Stimulated activated CD4-positive, alpha-beta T cell treated with anti-CD3 and anti-CD28 coated beads, Interleukin-15, amount 100 ng/mL, for 24 hours (primary cell): ENCODE measurements at places on chromosomes 3 and 15.

GRCh38 chr15:67468416-67468815 lies 52.5 kb upstream of the C15orf61 start:
- no peak for DNase-seq

DNA sequence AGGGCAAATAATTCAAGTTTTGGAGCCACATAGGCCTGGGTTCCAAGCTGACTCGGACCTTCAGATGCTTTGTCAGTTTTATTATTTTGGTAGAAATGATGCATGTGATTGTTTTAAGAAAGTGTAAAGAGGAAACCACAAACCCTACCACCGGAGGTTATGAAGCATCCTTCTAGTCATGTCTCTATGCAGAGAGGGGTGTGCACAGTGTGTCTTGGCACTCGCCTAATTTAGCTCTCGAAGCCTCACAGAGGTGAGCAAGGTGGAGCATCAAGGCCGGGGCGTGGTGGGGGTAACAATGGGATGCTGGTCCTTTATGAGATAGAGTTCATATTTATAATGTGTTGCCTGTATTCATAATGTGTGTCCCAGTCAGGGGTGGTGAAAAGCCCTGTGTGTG lies 63.7 kb upstream of the SMAD6 start:
- no peak for DNase-seq

DNA sequence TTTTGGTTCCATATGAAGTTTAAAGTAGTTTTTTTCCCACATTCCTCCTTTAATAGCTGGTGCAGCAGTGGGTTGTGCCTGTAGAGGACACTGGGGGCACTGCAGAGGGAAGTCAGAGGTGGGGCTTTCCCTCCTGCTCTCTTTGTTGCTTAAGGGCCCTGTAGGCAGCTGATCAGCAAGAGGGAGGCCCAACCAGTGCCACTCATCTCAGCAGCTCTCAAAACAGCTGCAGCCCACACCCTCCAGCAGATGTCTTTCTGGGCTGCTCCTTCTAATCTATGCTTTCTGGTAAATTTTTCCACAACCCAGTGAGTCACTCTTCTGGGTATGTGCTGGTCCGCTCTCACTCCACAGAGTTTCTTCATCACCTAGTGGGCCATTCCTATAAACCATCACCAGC lies 263.8 kb downstream of the FEZF2 start:
- DNase-seq, result peak; percentile 4

DNA sequence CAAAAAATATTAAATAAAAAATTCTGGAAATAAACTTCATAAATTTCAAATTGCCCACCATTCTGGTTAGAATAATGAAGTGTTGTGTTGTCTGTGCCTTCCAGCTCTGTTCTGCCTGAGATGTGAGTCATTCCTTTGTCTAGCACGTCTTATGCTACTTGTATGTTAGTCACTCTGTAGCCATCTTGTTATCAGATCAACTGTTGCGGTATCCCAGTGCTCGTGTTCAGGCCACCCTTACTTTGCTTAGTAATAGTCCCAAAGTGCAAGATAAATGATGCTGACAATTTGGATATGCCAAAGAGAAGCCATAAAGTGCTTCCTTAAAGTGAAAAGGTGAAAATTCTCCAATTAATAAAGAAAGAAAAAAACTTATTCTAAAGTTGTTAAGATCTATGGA lies 527.5 kb downstream of the NAALADL2 start:
- DNase-seq, result no peak

DNA sequence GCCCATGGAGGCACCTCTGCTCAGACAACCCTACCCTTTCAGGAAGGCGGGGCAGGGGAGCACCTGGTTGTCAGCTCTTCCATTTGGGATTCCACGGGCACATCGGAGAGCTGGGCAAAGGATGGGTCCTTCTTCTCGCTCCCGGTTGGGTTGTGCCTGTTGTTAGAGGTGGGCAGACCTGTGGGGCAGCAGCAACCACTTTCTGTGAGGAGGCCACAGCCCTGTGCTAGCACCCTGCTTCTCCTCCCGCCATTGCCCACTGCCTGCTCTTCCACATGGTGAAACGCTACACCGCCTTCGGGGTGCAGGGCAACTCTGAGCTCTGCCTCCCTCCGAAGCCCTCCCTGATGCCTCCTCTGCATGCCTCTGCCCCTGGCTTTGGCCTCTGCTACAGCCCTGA lies 7.0 kb upstream of the HHATL start:
- no peak for DNase-seq

DNA sequence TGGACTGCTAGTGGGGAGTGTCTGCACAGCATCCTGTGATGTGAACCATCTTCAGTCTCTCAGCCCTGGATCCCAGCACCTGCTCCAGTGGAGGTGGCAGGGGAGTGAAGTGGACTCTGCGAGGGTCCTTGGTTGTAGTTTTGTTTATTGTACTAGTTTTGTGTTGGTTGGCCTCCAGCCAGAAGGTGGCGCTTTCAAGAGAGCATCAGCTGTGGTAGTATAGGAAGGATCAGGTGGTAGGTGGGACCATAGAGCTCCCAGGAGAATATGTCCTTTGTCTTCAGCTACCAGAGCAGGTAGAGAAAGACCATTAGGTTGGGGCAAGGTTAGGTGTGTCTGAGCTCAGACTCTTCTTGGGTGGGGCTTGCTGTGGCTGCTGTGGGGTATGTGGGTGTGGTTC lies 20.9 kb downstream of the NEK11 start:
- no peak for DNase-seq

DNA sequence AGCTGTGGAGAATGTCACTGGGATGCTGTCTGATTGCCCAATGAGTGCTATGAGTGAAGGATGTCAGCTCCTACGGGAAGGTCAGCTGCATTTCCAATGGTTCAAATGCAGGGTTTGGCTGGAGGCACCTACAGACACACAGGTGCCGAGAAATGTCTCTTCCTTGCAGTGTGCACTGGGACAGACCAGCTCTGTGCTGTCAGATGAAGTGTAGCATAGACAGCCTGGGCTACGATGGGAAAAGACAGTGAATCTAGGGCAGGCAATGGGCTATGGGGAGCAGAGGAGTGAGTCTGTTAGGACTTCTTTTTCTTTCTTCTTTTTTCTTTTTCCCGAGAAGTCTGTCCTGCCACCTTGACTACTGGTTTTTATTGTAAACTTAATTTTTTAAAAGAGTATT lies 223.1 kb upstream of the EOMES start:
- no peak for DNase-seq

DNA sequence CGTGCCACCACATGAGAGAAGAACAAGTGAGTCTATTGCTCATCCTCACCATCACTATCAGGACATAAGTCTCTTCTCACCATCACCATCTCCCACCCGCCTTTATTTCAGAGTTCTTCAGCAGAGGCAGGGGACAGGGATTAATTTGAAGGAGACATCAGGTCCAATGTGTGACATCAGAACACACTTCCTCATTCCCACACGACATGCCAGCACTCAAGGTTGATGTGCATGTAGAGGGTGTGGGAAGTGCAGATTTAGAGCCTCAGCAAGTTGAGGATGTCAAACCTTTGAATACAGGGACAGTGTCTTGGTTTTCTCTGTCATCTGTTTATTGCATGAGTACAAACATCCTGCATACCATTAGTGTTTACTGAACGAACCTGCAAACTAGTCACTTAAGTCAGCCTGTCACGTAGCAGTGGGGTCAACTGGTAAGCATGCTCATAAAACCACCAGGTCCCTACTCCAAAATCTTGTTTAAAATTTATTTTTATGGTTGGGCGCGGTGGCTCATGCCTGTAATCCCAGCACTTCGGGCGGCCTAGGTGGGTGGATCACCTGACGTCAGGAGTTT lies 104.4 kb downstream of the MYLK start:
- DNase-seq, result no peak

- no peak for DNase-seq
Observed at GRCh38 chr15:38647683-38648082, 83.1 kb upstream of the RASGRP1 start.

GRCh38 chr3:130851277-130851676 lies 42.6 kb upstream of the ATP2C1 start:
- no peak for DNase-seq

DNA sequence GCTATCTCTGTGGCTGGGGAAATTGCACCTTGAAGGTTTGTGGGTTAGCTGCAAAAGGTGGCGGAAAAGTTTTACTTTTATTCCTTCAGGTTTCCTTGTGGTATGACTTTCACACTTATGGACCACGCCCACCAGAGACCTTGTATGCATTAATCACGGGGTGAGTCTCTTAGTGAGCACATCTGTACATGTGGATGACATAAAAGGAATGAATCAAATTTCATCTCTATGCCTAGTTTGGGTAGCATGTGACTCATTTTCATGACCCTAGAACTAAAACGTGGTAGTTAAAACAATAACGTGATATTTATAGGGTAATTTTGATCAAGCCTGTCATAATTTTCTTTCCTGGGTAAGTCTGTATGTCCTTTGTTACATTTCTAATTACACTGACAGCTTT lies 141.7 kb downstream of the PDCD6IP start:
- DNase-seq, result peak; percentile 21

DNA sequence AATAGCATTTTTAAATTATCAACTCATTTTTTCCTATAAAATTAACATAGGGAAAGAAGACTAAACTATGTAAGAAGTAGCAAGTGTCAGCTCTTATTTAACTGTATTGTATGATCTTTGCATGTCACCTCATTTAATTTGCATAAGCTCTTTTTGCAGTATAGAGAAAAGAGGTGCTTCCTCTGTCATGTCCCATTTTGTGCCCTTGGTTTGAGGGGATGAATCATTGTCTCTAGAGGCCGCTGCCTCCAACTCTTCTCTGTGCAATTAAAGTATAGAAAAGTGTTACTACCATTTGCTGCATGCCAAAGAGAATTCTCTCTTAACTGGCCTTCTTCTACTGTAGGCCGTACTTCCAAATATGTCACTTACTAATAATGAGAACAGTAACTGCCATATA lies 93.4 kb downstream of the LRRC28 start:
- no peak for DNase-seq

DNA sequence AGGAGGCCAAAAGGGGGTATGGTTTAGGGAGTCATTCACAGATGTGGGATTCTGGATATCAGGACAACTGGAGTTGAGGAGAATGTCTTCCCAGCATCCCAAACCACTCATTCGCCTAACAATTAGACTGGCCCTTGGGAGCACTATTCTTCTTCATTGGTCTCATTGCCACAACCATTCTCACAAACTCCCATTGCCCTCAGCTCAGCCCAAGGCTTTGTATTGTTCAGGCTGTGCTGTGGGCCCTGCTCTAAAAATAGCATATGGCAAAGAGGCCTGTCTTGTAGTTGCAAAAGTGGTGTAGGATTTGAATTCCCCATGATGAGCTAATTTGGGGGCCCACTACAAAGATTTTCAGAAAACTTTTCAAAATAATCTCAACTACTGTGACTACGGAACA lies 6.3 kb upstream of the ADAMTS9 start:
- no peak for DNase-seq

DNA sequence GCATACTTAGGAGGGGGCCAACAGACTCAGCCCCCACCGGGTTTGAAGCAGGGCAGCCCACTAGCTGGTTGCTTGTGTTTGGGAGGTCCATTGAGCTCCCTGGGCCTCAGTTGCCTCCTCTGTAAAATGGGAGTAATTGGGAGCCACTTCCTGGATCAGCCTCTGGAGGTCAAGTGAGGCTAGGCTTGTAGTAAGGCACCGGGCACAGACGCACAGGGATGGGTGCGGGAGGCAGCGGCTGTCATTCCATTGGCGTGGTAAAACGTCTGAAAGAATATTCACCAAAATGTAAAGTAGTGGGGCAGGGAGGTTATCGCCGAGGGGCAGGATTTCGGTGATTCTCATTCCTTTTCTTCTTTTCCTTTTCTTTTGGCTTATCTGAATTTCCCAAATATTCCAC lies 64.6 kb downstream of the TLE3 start:
- no peak for DNase-seq

GRCh38 chr3:64353226-64353625 lies 128.0 kb upstream of the PRICKLE2 start:
- DNase-seq, result no peak

- DNase-seq, result no peak
Observed at GRCh38 chr15:81043935-81044575, 43.3 kb downstream of the TLNRD1 start.

DNA sequence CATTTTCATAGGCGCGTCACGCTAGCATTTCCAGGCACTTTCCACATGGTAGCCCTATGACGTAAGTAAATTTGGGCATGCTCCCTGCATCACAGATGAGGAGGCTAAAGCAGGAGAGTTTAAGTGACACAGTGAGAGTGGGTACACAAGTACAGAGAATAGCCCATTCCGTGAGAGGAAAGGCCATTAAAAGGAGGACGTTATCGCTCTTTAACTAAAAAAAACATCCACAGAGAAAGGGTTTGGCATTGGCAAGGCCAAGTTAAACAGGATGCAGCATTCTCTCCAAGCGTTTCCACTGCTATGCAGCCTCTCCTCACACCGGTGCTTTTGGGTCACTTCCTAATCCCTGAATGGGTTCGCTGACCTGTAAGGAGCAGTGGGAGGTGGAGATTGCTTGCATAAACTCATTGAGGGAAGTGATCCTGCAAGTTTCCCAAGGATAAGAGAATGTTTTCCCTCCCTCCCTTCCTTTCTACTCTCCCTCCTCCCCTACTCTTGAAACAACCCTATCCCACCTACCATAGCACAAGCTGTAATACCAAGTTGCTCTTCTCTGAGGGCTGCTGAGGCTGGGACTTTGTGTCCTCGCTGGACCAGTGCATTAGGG lies 147.7 kb downstream of the VGLL4 start:
- DNase-seq, result no peak

GRCh38 chr3:149247929-149248691 lies 26.5 kb upstream of the CP start:
- DNase-seq, result peak; percentile 63

- peak; percentile 21 for DNase-seq
Observed at GRCh38 chr3:100993309-100993708, at the start of gene ABI3BP. Gene ABI3BP (minus strand): TSS chr3:100993421. CDS start chr3:100993384, 37 bp downstream.

DNA sequence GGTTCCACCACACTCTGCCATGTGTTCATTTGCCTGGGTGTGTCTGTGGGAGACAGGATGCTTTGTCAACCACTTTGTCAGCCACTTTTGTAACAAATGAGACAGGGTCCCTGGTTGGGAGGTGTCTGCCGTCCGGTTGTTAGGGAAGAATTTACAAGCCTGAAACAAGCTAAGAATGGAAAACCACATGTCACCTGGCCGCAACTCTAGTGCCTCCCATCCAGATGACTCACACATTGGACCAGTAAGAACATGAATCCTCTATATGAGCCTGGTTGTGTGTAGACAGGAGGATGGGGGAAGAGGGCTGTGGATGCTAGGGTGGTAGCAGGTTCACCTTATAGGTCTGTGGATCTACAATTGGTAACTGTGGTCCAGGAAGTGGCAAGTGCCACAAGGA lies 335.3 kb downstream of the CLSTN2 start:
- DNase-seq, result no peak

DNA sequence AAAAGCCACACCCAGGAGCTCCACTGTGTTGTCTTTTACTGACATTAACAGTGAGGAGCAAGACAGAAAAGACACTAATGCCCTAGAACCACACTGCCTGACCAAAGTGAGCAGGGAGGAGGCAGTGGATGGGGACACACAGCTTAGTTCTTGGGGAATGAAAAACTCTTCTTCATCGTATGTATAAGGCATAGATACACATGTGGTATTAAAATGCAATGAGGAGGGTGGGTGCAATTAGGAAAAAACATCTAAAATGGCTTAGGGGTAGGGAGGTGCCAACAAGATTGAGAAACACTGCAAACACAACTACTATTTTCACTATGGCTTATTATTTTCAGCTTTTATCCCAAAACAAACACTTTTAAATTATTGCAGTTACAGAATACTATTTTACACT lies 15.5 kb downstream of the KLHL25 start:
- no peak for DNase-seq

GRCh38 chr15:60299452-60300047 lies 98.2 kb downstream of the ANXA2 start:
- DNase-seq, result no peak
